ENCODE measurements at places on chromosomes 6 and 20.

DNA sequence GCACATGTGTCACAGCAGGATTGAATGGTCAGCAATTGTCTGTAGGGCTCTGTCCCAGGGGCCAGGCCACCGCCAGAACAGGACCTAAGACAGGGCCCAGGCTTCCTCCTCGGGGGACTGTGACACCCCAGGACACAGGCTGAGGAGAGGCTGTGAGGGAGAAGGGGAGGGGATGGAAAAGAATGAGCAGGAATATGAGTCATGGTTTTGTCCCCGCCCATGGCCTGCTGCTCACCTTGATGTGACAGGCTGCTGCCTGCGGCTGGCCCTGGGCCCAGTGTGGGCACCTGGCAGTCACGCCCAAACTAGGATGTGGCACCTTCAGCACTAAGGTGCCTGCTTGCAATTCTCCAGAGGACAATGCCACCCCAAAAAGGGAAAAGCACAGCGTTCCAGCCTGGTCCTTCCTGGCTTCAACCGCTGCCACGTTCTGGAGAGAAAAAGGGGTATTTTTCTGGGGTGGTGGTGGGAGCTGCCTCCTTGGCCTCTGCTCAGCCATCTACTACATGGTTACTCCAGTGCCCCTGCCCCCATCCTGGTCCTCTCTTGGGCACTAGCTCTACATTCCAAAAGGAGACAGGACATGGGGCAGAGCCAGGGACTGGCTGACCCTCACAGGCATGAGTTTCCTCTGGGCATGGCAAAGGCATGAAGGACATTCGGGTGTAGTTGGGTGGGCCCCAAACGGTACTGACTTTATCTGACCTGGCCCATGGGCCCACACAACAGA, 93.4 kb downstream of the SLC22A23 start:
- no peak for DNase-seq

GRCh38 chr6:134169871-134170486, 117.6 kb upstream of the SLC2A12 start:
- DNase-seq = no peak

DNA sequence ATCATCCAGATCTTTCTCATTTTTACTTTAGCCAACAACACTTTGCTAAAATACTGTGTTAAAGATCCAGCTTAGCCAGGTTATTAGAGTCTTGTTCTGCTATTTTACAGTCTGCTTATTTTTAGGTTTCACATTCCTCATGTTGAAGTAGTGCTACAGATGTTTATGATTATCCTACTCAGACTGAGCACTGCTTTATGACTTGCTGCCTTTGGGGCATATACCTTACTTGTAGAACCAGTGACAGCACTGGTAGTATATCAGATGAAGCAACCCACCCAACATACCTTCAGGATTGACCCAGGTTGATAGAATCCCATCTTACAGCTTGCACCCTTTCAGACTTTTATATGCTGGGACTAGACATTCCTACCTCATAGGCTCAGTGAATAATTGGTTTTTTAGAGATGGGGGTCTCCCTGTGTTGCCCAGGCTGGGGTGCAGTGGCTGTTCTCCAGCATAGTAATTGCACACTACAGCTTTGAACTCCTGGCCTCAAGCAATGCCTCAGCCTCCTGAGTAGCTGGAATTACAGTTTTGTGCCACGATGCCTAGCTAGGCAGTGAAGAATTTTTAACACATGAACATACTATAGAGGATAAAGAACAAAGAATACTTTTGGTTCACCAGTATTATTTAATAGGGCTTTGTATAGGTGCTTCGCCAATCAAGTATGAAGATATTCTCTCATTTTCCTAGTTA, 63.8 kb upstream of the DYNLRB1 start:
- DNase-seq = no peak

DNA sequence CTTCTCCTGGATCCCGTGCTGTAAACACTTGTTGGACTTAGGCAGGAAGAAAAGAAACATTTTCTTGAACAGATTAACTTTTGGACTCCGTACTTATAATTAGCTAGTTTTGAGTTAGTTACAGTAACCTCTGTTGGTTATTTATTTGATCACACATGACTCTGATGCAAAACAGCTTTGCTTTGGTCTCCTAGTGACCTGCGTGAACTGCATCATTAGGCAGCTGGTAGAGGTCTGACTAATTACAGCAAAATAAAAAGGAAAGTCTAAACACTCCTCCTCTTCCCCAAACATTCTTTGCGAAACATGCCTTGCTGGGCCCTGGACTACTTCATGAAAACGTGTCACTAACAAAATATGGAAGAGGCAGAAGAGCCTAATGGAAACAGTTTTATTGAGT, 61.1 kb upstream of the ZFP64 start:
- no peak for DNase-seq

DNA sequence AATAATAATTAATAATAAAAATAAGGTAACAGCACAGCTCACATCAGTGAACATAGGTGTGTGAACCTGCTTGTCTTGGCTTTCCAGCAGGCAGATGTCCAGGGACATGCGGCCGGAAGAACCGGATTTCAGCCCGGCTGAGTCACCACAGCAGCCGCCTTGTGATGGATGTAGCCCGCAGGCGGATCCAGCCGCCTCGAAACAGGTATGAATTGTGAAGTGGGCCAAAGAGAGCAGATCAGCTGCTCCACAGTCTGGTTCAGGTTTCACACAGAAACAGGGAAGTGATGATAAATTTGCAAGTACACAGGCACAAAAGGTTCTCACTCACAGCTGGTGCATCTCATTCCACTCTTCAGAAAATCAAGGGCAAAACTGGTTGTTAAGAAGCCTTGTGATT, 55.1 kb downstream of the ID4 start:
- no peak for DNase-seq

GRCh38 chr20:49230561-49231133, 11.4 kb downstream of the DDX27 start:
- no peak for DNase-seq

- no peak for DNase-seq
Measured at GRCh38 chr6:9420316-9421015, 985.1 kb upstream of the SLC35B3 start.
